ENCODE measurements at places on chromosomes 6 and 20. TPM values are rescaled to one million over a fixed set of nuclear protein-coding genes. Genes with fewer than 3 reads are reported as not detected.

Gene MAP7
- 0.95 TPM for total RNA-seq

Gene TREM1
- not detected for total RNA-seq

DNA sequence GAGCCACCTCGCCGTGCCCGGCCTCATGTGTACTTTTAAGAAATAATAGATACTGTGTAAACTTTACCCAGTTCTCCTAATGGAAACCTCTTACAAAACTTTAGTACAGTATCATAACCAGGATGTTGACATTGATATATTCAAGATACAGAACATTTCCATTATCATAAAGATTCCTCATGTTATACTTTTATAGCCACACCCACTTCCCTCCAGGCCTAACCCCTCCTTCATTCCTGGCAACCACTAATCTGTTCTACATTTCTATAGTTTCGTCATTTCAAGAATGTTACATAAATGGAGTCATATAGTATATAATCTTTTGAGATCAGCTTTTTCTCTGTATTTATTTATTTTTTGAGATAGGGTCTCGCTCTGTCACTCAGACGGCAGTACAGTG is 52.6 kb upstream of the SALL4 start:
- no peak for DNase-seq

DNA sequence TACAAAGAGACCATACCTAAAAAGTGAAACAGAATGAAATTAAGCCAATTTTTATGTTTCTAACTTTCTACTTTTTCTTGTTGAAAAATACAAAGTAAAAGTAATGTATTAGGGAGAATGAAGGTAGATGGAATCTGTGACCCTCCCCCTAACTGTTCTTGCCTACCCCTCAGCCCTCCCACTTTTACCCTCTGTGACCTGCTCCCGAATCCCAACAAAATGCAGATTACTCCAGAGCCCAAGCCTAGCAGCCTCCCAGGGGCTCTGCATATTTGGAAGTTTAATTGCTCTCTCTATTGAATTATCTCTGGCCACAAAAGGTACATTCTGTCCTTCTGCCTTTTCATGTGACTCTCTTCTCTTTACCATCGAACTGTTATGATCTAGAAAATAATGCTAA is 201.5 kb downstream of the PKHD1 start:
- no peak for DNase-seq

DNA sequence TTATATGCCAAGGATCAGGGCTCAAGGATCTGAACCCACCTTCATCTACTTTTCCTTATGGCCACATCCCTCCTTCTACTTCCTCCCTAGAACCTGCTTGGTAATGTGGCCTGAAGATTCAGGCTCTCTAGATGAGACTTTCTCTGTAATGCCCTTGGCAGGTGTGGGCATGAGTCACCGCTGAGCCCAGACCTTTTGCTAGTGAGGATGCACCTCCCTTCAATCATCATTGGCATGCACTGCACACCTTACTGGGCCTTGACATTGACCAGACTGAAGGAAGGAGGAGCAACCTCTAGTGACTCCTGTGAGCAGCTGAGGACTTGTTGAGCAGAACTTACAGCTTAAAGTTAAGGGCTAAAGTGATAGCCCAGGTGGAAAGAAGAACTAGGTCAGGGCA is 405.3 kb downstream of the MAFB start:
- DNase-seq: no peak

DNA sequence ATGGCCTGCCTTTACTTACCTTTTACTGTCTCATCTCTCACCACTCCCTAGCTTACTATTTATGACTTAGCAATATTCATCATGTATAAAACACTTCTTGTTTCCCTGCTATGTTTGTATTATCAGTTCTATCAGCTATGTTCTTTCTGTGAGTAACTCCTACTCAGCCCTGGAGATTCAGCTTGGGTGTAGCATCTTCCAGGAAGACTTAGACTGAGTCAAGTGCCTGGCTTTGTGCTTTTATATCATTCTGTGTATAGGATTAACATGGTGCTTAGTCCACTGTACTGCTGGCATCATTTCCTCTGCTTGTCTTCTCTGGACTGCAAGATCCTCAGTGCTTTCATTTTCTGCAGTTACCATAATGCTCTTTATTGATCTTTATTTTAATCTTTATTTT is 257.8 kb downstream of the BTBD3 start:
- no peak for DNase-seq

- peak; percentile 71 for DNase-seq
These were observed 17.6 kb upstream of the EIF2S2 start for GRCh38 chr20:34129518-34130162.

DNA sequence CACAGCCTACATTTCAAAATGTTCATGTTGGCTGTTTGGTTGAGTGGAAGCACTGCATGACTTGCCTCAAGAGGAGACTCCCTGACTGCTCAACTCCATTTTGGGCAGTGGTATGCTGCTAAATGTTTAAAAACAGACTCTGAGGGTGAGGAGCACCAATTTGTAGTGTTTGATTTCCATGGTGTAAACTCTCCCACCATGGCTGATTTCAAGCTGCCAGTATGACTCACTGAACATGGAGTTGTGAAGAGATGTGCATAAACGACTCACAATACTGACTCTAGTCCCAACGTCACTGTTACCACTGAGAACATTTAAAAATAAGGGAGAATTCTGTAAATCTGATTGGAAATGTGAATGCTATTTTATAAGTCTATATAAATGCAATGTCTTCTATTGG is 70.4 kb downstream of the BACH2 start:
- DNase-seq: no peak

- DNase-seq: no peak
These were observed 8.9 kb downstream of the RING1 start for GRCh38 chr6:33217246-33217645.

DNA sequence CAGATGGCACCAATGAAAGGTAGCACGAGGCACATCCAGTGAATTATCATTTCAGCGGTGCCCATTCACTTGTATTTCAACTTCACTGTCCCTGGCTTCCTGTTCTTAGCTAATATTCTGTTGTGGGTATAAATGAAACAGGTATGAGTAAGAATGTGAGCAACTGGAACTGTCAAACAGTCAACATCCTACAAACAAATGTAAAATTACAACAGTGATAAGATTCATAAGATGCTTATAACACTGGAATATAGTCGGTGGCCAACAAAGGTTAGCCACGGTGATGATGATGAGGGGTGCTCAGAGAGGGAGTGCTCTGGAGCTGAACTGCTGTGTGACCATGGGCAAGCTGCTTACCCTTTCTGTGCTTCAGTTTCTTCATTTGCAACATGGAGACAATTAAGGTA is 74.9 kb upstream of the TOX2 start:
- DNase-seq: no peak

DNA sequence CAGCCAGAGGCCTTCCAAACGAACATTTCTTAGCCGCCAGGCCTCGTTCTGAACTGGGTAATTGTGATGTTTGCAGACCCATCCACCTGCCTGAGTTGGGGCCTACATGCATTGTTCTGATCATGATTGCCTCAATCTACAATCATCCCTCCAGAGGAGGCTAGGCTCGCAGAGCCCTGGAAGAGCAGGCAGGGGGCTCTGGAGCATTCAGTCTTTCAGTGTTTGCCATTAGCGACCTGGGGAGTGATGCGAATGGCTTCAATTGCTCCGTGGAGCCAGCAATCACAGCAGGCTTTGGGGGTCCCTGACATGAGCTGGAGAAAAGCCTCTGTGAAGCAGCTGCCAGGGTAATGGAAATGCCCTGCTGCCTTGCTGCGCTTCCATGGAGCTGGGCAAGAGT is 22.0 kb downstream of the SNAP25 start:
- DNase-seq: no peak

GRCh38 chr6:128713461-128713860 is 169.5 kb upstream of the LAMA2 start:
- DNase-seq: no peak

DNA sequence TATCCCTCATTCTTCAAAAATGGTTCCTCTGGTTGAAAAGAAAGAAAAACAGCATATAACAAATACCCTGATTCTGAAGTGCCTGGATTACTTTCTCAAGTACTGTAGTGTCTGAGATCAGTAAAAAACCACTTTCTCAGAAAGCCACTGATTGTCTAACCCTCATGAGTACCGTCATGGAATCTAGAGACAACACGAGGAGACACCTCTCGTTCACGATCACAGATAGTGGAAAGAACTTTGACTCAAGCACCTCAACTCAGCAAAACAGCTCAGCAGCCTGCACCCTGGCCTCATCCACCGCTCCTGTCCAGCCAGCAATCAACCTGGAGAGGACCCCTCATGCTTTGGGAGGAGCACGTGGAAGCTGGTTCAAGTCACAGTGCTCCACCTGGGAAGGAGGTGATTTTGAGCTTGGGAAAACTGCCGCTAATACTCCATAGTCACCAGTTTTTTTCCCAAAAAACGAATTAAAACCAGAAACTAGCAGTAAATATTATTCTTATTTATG is 1.0 kb downstream of the SCML4 start:
- DNase-seq: no peak

- DNase-seq: peak; percentile 23
These were observed 12.2 kb upstream of the OSER1 start for GRCh38 chr20:44222633-44223368.

DNA sequence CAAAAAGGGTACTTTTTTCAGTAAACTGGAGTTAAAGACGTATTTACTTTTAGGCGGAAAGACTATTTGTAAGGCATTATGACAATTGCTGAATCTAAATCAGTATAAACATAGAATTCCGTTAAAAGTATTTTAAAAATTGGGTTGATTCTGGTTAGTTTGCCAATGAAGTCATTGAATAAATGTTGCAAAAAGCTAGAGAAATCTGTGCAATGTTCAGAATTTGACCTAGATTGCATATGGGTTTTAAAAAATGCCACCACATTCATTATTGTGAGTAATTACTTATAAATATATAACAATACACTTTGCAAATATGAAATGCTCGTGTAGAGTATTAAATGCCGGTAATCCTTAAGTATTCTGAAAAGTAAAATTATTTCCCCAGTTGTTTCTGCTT is 116.5 kb upstream of the EEF1E1 start:
- no peak for DNase-seq

GRCh38 chr20:4925842-4926530 is 75.3 kb downstream of the SLC23A2 start:
- DNase-seq: peak; percentile 91

- peak; percentile 81 for DNase-seq
These were observed 545 bp downstream of the FNDC1 start for GRCh38 chr6:159169557-159170332.

GRCh38 chr6:42978487-42978838 is 518 bp downstream of the PEX6 start:
- DNase-seq: peak; percentile 39

DNA sequence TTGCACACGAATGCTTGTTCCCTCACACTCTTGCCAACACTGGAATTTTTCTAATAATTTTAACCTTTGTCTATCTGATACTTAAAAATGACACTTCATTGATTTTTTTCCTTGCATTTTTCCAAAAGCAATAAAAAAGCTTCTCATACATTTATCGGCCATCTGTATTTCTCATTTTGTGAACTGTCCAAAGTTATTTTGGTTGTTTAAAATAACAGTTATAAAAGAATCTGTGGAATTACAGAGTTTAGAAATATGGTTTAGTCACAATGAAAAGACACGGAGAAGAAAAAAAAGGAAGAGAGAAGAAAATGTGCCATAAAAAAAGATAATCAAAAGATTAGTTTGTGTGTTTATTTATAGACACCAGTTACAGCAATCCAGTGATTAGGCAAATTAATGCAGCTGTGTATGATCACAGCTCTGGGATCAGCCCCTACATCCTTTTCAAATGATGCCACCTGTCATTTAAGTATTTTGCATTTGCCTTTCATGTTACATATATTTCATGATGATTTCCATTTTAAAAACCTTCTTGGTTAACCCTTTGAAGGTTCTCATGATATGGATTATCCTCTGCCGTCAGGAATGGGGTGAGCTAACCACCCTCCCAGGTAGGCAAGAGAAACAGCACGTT is 171.7 kb downstream of the BACH2 start:
- no peak for DNase-seq

GRCh38 chr6:98981473-98981872 is 33.7 kb upstream of the FBXL4 start:
- DNase-seq: no peak

DNA sequence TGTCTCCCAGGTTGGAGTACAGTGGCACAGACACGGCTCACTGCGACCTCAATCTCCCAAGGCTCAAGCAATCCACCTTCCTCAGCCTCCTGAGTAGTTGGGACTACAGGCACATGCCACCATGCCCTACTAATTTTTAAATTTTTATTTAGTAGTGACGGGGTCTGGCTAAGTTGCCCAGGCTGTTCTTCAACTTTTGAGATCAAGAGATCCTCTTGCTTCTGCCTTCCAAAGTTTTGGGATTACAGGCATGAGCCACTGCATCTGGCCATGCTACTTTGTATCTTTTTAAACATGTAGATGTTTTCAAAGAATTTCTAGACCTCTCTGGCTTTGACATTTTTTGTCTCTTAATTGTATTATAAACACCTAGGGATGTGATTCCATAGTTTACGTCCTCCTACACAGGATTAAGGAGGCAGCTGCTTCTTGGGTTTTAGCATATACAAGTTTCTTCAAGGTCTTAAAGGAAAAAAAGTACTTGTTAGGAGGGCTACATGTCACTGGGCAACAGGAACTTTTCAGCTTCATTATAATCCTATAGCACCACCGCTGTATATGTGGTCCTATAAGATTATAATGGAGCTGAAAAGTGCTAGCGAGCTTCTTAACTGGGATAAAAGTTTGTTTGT is 1.3 kb downstream of the ADAT2 start:
- no peak for DNase-seq

DNA sequence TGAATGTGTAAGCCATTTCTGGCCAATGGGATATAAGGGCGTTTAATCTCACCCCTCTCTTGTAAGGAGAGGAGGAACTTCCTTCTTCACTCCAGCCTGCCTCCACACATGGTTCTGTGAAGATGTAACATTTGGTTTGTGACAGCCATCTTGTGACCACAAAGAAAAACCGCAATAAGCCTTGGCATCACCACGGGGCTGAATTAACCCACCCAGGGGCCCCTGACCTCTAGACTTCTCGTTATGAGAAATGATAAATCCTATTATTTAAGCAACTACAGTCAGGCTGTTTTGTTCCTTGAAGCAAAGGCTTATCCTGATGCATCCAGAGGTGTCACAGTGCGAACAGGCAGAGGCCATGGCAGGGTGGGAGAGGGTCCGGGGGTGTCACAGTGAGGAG is 139.7 kb downstream of the CDC5L start:
- DNase-seq: no peak

Data from Daoy (cell line).